ENCODE measurements at places on chromosomes 12 and 14.

GRCh38 chr12:49105504-49106084, 5.1 kb downstream of the LMBR1L start:
- peaks cover 35% of the 10 kb centered on the region for H3K4me1 ChIP-seq
- no peak for DNase-seq
- H3K4me3 ChIP-seq = no peak overlapping the region

DNA sequence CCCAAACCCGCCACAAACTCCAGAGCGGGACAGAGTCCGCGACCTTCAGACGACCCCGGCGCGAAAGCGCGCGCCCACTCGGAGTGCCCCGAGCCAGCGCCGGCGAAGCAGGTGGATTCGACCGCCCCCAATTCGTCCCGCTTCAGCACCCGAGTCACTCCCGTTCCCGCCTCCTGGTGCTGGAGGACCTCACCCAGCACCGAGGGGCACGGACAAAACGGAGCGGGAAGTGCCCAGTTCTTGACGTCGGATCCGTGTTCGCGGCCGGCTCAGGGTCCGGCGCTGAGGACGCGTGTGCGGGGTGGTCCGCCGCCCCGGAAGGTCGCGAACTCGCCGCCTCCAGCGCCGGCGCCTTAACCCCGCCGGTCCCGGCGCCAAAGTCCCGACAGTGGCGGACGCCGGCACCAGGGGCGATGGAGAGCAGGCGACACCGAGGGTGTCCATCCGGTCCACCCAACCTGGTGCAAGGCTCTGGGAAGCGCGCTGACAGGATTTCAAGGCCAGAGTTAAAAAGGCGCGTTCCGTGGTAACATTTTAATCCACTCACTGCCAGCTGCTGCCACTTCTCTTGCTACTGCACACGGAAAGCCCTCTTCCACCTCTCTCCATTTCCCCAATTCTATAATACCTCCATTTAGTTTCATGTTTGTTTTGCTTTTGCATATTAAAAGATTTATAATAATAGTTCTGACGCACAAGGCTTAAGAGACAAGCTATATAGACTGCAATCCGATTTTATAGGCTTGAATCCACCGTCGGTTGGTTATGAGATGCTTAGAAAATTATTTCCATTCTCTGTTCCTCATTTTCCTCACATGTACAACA, 240.0 kb upstream of the CPNE8 start:
- H3K27ac ChIP-seq = no peak overlapping the region
- H3K4me3 ChIP-seq = peak overlapping the region; percentile 7
- H3K27me3 ChIP-seq = peaks cover 15% of the 10 kb centered on the region
- no peaks in the 10 kb centered on the region for H3K4me1 ChIP-seq
- peak; percentile 47 for DNase-seq

DNA sequence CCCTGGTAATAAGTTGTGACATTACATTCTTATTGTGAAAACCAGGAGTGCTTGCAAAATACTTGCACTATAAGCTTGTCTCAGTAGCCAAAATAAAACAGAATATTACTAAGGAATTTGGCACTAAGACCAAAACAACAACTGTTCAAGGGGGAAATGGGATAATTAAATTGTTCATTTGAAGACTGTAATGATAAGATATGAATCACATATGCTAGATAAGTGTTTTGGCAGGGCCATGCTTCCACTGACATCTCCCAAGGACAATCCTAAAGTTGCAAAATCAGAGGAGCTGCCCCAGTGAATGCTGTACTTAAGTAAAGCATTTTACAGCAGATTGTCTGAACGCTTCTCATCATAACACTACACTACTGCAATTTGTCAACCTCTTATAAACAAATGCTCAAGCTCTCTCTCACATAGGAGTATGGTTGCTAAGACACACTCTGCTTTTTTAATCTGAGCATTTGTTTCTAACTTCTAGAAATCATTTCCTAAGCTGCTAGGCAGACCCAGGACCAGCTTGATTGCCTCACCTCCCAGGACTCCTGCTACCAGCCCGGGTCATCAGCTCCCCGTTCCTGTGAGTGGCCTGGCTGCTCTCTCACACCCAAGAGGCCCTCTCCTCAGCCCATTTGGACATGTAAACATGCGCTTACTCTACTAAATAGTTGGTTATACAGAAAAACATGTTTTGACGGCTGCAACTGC, 191.5 kb downstream of the PAX9 start:
- H3K27ac ChIP-seq = no peak overlapping the region
- no peak for DNase-seq
- no peaks in the 10 kb centered on the region for H3K36me3 ChIP-seq
- H3K27me3 ChIP-seq = no peaks in the 10 kb centered on the region

DNA sequence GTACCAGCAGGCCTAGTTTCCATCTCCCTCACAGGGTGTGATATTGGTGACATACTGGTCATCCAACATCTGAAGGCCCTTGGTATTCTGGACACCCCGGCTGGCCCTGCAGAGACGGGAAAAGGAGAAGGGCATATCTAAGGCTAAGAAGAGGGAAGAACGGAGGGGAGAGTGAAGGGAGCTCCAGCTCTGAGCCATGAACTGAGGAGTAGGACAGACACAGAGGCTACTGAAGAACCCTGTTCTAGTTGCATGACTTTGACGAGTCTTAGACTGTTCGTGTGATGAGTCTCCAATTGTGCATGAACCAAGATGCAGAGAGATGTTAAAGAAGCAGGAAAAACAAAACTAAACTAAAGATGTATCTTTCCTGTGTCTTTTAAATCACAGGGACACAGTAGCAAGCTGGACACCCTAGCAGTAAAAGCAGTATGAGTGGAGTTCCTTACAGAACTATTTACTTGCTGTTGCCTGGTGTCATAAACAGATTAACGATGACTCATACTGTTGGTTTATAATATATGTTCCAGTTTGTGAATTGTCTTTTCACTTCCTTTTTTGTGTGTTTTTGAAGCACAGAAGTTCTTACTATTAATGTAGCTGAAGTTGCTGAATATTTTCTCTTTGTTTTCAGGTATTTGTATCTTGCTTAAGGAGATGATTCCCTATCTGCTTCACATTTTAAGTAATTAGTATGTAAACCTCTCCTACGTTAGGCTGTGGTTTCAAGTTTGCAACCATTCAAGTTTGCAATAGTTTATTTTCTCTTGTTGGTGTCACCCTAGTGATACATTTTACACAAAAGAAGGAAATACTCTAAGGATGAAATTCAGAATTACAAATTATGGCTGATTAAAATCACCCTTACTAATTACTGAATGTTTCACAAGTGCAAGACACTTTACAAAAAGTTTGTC, 15.7 kb downstream of the FAR2 start:
- H3K4me1 ChIP-seq = peaks cover 19% of the 10 kb centered on the region
- no peaks in the 10 kb centered on the region for H3K27me3 ChIP-seq
- no peak overlapping the region for H3K27ac ChIP-seq
- H3K36me3 ChIP-seq = peaks cover 7% of the 10 kb centered on the region

- no peaks in the 10 kb centered on the region for H3K36me3 ChIP-seq
- H3K27me3 ChIP-seq = no peaks in the 10 kb centered on the region
- no peak overlapping the region for H3K27ac ChIP-seq
- no peak overlapping the region for H3K4me3 ChIP-seq
- H3K4me1 ChIP-seq = no peaks in the 10 kb centered on the region
- no peak for DNase-seq
These were observed 82.0 kb upstream of the PTHLH start for GRCh38 chr12:28054583-28054982.

DNA sequence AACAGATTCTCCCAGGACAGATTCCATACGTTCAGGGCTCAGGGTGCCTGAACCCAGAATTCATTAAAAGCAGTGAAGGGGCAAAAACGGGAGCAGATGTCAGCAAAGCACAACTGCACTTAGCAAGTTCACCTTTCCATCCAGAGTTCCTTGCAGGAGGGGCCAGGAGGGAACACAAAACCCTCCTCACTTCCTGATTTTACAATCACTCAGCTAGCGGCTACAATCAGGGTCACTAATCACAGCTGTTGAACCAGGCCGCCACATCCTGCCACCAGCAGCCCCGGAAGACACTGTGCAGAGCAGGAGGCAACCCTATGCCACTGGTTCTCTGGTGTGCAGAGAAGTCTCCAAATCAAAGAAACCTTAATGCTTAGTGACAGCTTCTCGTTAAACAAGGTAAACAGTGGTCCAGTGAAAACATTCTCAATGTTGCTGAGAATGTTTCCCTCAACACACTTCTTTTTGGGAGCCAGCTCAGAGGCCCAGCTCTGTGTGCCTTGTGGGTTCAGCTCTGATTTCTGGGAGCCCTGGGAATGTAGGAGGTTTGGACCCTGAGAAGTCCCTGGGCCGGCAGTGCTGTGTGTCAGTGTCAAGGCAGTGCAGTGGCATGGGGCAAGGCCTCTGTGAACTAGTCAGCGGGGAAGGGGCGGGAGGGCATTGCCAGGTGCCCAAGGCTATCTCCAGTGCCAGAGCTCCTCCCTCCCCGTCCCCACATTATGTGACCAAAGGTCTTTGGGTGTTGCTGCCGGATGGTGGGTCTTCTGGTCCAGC, 54.5 kb downstream of the VCPKMT start:
- peak overlapping the region; percentile 95 for H3K4me3 ChIP-seq
- peak; percentile 91 for DNase-seq
- peak overlapping the region; percentile 99 for H3K27ac ChIP-seq
- peaks cover 95% of the 10 kb centered on the region for H3K4me1 ChIP-seq
- peaks cover 52% of the 10 kb centered on the region for H3K36me3 ChIP-seq

- H3K27ac ChIP-seq = no peak overlapping the region
- DNase-seq = no peak
- no peaks in the 10 kb centered on the region for H3K36me3 ChIP-seq
These were observed 72.0 kb downstream of the C12orf56 start for GRCh38 chr12:64318605-64319004.

DNA sequence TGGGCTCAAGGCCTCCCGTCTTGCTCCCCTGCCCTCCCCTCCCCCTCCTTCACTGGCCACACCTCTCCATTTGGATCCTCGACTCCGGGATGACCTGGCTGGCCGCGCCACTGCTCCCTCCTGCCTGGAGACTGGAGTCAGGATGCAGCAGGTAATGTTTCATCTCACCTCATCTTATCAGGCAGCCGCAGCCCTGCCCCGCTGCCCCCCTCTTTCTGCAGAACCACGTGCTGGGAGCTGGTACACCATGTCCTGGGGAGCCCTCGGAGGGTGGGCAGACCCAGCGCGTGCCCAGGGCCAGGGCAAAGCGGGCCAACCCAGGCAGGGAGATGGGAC, 31.1 kb downstream of the BEGAIN start:
- peaks cover 6% of the 10 kb centered on the region for H3K4me1 ChIP-seq
- no peak overlapping the region for H3K4me3 ChIP-seq
- no peak overlapping the region for H3K27ac ChIP-seq
- DNase-seq = no peak
- H3K27me3 ChIP-seq = peaks cover 3% of the 10 kb centered on the region
